ENCODE measurements at places on chromosomes 3 and 15.

DNA sequence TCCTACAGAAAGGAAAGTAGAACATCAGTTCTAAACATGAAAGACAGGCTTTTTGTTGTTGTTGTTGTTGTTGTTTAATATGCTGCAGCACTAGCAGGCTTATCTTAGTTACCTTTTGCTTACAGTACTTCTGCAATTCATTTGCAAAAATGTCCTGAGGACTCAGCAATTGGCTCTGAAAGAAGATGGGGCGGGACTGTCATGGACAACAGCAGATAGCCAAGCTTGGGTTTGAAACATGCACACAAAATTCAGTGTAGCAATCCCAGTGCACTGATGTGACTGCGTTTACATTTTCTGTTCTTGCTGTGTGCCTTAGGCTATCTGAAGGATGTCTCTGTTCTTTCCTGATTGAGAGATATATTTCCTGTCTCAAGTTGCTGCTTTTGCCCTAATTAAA lies 9.2 kb downstream of the UNC13C start:
- DNase-seq: no peak

- no peak for DNase-seq
These were observed 386.1 kb downstream of the PTPRG start for GRCh38 chr3:61947456-61947855.

GRCh38 chr3:140094487-140094886 lies 159.5 kb downstream of the CLSTN2 start:
- DNase-seq: no peak

DNA sequence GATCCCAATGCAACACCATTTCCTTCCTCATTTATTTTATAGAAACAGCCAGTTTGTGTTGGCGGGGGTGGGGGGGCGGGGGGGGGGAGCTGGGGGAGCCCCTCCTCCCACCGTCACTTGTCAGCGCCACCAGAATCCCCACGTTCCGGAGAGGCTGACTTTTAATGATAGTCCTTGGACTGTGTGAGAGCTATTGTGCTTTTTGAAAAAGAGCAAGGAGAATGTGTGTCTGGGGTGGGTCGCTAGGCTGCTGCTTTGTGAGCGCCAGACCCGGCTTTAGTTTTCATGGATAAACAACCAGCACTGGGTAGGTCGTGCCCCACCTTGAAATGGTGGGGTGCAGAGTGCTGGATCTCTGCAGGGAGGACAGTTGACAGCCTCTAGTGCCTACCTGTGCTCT lies 135.0 kb upstream of the ONECUT1 start:
- no peak for DNase-seq

DNA sequence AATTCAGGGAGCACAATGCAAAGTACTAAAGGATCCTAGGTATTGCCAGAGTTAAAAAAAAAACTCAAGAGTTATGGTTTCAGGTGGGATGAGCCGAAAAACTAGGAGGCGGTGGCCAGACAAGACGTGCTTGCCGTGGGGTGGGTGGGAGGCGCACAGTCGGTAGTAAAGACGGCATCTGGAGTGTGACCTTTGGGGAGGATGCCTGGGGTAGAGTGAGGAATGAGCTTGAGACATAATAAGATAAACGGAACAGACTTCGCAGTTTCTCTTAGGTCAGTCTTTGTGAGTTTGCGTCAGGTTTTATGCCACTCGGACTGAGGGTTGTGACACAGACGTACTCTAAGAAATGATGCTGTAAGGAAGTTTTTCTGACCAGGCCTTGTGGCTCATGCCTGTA lies 139.6 kb downstream of the LRRK1 start:
- DNase-seq: no peak

Data from activated CD4-positive, alpha-beta T cell treated with anti-CD3 and anti-CD28 coated beads for 36 hours (primary cell).